HFFc6 (cell line): ENCODE measurements at places on chromosomes 1 and 21. TPM values are rescaled to one million over a fixed set of nuclear protein-coding genes. Genes with fewer than 3 reads are reported as not detected.

- no peak overlapping the region for H3K4me3 ChIP-seq
- no peak overlapping the region for H3K27ac ChIP-seq
- H3K36me3 ChIP-seq, result no peaks in the 10 kb centered on the region
- H3K4me1 ChIP-seq, result no peaks in the 10 kb centered on the region
- H3K27me3 ChIP-seq, result no peaks in the 10 kb centered on the region
- DNase-seq, result no peak
Observed at GRCh38 chr1:48608882-48609281, 136.9 kb upstream of the SPATA6 start.

DNA sequence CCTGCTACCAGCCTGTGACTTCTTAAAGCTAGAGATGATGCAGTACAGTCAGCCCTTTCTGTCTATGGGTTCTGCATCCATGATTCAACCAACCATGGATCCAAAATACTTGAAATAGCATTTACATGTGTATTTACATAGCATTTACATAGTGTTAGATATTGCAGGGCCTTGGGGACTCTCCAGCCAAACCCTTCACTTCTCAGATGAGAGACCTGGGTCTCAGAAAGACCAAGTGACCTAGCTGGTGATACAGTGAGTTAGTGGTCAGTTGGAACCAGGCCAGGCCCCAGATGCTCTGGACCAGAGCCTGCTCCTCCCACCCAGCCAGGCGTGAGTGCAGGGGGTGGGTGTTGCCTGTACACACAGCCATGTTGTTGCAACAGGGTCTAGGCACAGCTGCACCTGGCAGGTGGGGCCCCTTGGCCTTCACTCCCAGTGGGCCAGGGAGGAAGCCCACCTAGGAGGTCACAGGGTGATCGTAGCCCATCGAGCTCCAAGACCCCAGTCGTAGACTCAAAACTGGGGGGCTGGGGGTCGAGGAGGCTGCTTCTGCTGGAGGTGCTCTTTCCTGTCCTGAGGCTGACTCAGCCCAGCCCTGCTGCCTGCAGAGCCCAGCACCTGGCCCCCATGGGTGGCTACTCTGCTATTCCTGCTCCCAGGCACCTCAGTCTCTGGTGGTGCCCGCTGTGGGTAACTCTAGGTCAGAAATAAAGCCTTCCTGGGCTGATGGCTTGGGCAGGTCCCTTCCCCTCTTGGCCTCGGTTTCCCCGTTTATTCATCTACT is 7.7 kb downstream of the TMEM61 start:
- H3K27me3 ChIP-seq, result peaks cover 27% of the 10 kb centered on the region
- H3K36me3 ChIP-seq, result no peaks in the 10 kb centered on the region
- peak; percentile 53 for DNase-seq
- peaks cover 15% of the 10 kb centered on the region for H3K4me1 ChIP-seq

Gene ZBTB8A
- total RNA-seq, result 4.1 to 5.6 TPM (median 5.3 TPM) in 3 replicates

- no peak for DNase-seq
- no peak overlapping the region for H3K4me3 ChIP-seq
- H3K4me1 ChIP-seq, result peaks cover 16% of the 10 kb centered on the region
- no peaks in the 10 kb centered on the region for H3K36me3 ChIP-seq
- no peak overlapping the region for H3K27ac ChIP-seq
- H3K27me3 ChIP-seq, result peaks cover 6% of the 10 kb centered on the region
Observed at GRCh38 chr1:59903141-59903754, 23.3 kb downstream of the CYP2J2 start.

Gene GBP5
- total RNA-seq, result 0.22 TPM in 1 of 3 replicates, not detected in the others

- H3K4me3 ChIP-seq, result peak overlapping the region; percentile 99
- H3K4me1 ChIP-seq, result peaks cover 56% of the 10 kb centered on the region
- H3K27me3 ChIP-seq, result peaks cover 53% of the 10 kb centered on the region
- no peak for DNase-seq
- peak overlapping the region; percentile 94 for H3K27ac ChIP-seq
Observed at GRCh38 chr1:85577419-85578320, 2.9 kb upstream of the CCN1 start.

DNA sequence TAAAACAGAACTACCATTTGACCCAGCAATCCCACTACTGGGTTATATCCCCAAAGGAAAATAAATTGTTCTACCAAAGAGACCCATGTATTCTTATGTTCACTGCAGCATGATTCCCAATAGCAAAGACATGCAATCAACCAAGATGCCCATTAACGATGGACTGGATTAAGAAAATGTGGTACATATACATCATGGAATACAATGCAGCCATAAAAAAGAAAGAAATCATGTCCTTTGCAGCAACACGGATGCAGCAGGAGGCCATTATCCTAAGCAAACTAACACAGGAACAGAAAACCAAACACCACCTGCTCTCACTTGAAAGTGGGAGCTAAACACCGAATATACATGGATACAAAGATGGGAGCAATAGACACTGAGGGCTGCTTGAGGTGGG is 44.2 kb downstream of the SLC35D1 start:
- DNase-seq, result no peak
- peaks cover 37% of the 10 kb centered on the region for H3K36me3 ChIP-seq
- H3K4me3 ChIP-seq, result no peak overlapping the region

DNA sequence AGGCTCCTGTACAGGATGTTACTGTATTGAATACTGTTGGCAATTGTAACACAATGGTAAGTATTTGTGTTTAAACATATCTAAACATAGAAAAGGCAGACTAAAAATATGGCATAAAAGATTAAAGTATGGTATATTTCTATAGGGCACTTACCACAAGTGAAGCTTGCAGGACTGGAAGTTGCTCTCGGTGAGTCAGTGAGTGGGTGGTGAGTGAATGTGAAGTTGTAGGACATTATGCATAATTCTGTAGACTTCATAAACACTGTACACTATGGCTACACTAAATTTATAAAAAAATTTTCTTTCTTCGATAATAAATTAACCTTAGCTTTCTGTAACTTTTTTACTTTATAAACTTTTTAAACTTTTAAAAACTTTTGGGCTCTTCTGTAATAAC is 13.7 kb upstream of the TRIM62 start:
- no peak for DNase-seq
- no peak overlapping the region for H3K27ac ChIP-seq
- H3K4me3 ChIP-seq, result no peak overlapping the region
- H3K36me3 ChIP-seq, result no peaks in the 10 kb centered on the region
- no peaks in the 10 kb centered on the region for H3K4me1 ChIP-seq

Gene GJA5
- 17.6 to 23.2 TPM (median 18.5 TPM) in 3 replicates for total RNA-seq

Gene GFI1
- 0.10 to 0.15 TPM (median 0.13 TPM) in 3 replicates for total RNA-seq

DNA sequence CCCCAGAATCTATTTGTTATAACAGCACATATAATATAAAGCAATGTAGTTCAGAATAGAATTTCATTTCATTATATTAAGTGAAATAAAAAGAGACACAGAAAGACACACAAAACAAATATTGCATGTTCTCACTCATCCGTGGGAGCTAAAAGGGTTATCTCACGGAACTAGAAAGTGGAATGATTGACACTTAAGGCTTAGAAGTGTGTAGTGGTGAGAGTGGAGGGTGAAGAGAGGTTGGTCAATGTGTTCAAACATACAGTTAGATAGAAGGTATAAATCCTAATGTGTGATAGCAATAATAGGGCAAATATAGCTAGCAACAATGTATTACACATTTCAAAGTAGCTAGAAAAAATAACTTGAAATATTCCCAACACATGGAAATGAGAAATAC is 1001.7 kb upstream of the TMPRSS15 start:
- H3K27ac ChIP-seq, result no peak overlapping the region
- H3K27me3 ChIP-seq, result no peaks in the 10 kb centered on the region
- no peaks in the 10 kb centered on the region for H3K4me1 ChIP-seq
- no peak overlapping the region for H3K4me3 ChIP-seq
- DNase-seq, result no peak

DNA sequence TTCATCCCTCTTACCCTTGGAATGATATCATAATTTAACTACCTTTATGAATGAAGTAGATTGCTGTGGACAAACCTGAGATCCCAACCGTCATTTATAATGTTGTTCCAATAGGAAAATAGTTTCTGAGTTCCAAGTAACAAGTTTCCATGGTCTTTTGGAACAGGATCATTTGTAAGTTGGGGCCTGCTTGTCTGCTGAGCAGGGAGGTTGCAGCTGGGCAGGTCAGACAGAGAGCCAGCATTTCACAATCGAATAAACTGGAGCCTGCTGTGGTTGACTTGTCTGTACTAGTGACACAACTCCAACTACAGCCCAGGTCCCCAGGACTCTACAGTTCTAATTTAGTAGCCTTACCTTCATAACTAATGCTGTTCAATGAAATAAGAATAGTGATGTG is 18.6 kb upstream of the RALGPS2 start:
- H3K27me3 ChIP-seq, result no peaks in the 10 kb centered on the region; the same call in 1 of the 2 replicates
- H3K27ac ChIP-seq, result no peak overlapping the region
- peaks cover 27% of the 10 kb centered on the region for H3K4me1 ChIP-seq
- no peaks in the 10 kb centered on the region for H3K36me3 ChIP-seq
- DNase-seq, result no peak
- H3K4me3 ChIP-seq, result no peak overlapping the region

DNA sequence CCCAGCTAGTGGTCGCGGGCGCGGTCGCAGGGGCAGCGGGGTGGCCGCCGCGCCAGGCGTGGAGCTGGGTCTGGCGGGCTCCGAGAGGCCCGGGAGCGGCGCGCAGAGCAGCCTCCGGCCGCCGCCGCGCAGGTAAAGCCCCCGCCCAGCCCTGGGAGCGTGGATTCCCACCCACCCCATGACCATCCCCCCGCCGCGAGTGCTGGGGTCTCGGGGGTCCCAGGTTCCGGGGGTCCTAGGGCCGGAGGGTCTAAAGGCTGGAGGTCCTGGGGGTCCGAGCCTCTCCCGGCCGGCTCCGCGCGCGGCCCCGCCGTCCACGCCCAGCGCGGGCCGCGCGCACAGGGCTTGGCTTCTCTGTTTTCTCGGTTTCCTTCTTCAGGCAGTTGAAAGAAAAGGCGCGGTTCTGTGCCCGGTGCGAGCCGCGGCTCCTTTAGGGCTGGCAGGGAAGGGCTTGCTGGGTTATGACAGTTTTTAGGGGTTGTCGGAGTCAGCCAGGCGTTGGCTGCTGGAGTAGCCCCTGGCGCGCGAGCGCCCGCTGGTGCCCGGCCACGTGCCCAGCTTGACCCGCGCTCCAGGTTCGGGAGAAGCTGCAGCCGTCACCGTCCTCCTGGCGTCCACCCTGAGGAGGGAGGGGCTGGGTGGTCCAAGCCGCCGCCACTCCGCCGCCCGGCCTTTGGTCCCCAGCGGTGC is 359 bp downstream of the LRRC3 start:
- H3K27me3 ChIP-seq, result peaks cover 7% of the 10 kb centered on the region
- H3K27ac ChIP-seq, result no peak overlapping the region
- H3K4me3 ChIP-seq, result no peak overlapping the region
- H3K4me1 ChIP-seq, result no peaks in the 10 kb centered on the region
- peaks cover 5% of the 10 kb centered on the region; the same call in 1 of the 2 replicates for H3K36me3 ChIP-seq

Gene SLC25A33
- total RNA-seq, result 3.8 to 4.9 TPM (median 4.1 TPM) in 3 replicates

GRCh38 chr21:38908537-38908936 is 102.8 kb downstream of the ETS2 start:
- DNase-seq, result no peak
- peaks cover 14% of the 10 kb centered on the region for H3K4me1 ChIP-seq
- no peaks in the 10 kb centered on the region for H3K36me3 ChIP-seq
- H3K27ac ChIP-seq, result no peak overlapping the region

GRCh38 chr1:243842161-243842560 is 7.9 kb downstream of the AKT3 start:
- peaks cover 1% of the 10 kb centered on the region; the same call in 1 of the 2 replicates for H3K27me3 ChIP-seq
- peaks cover 19% of the 10 kb centered on the region for H3K36me3 ChIP-seq
- peak overlapping the region; percentile 86 for H3K4me3 ChIP-seq
- H3K4me1 ChIP-seq, result peaks cover 60% of the 10 kb centered on the region
- H3K27ac ChIP-seq, result peak overlapping the region; percentile 82

GRCh38 chr1:236768601-236769000 is 26.5 kb upstream of the MTR start:
- H3K27ac ChIP-seq, result no peak overlapping the region
- H3K27me3 ChIP-seq, result peaks cover 8% of the 10 kb centered on the region
- no peaks in the 10 kb centered on the region for H3K36me3 ChIP-seq
- H3K4me3 ChIP-seq, result no peak overlapping the region
- no peak for DNase-seq
- no peaks in the 10 kb centered on the region for H3K4me1 ChIP-seq

- H3K4me1 ChIP-seq, result peaks cover 8% of the 10 kb centered on the region; the same call in 1 of the 2 replicates
- DNase-seq, result peak; percentile 23
- H3K27ac ChIP-seq, result no peak overlapping the region
- no peak overlapping the region for H3K4me3 ChIP-seq
Observed at GRCh38 chr21:44752671-44753235, 41.4 kb upstream of the TSPEAR start.

GRCh38 chr1:95002540-95003432 is 70.0 kb downstream of the ALG14 start:
- H3K27ac ChIP-seq, result peak overlapping the region; percentile 78
- peaks cover 34% of the 10 kb centered on the region for H3K4me1 ChIP-seq
- H3K36me3 ChIP-seq, result no peaks in the 10 kb centered on the region

Gene BRINP2
- not detected in 3 replicates for total RNA-seq

Gene PTPRC
- 0.27 to 0.86 TPM (median 0.41 TPM) in 3 replicates for total RNA-seq

Gene SLC1A7
- 0.09 TPM in 1 of 3 replicates, not detected in the others for total RNA-seq

- no peaks in the 10 kb centered on the region; the same call in 1 of the 2 replicates for H3K27me3 ChIP-seq
- H3K4me3 ChIP-seq, result no peak overlapping the region
- H3K4me1 ChIP-seq, result no peaks in the 10 kb centered on the region
- H3K36me3 ChIP-seq, result peaks cover 15% of the 10 kb centered on the region; the same call in 1 of the 2 replicates
- DNase-seq, result no peak
- no peak overlapping the region for H3K27ac ChIP-seq
Observed at GRCh38 chr1:26459573-26460031, 12.6 kb upstream of the HMGN2 start.

GRCh38 chr1:235818632-235819136 is 48.0 kb downstream of the LYST start:
- H3K27me3 ChIP-seq, result no peaks in the 10 kb centered on the region; the same call in 1 of the 2 replicates
- peaks cover 35% of the 10 kb centered on the region for H3K4me1 ChIP-seq
- H3K27ac ChIP-seq, result no peak overlapping the region
- no peak for DNase-seq

- no peak overlapping the region for H3K27ac ChIP-seq
- H3K36me3 ChIP-seq, result no peaks in the 10 kb centered on the region
- no peak for DNase-seq
- no peaks in the 10 kb centered on the region for H3K4me1 ChIP-seq
Observed at GRCh38 chr1:223479718-223480425, 86.7 kb downstream of the CCDC185 start.

DNA sequence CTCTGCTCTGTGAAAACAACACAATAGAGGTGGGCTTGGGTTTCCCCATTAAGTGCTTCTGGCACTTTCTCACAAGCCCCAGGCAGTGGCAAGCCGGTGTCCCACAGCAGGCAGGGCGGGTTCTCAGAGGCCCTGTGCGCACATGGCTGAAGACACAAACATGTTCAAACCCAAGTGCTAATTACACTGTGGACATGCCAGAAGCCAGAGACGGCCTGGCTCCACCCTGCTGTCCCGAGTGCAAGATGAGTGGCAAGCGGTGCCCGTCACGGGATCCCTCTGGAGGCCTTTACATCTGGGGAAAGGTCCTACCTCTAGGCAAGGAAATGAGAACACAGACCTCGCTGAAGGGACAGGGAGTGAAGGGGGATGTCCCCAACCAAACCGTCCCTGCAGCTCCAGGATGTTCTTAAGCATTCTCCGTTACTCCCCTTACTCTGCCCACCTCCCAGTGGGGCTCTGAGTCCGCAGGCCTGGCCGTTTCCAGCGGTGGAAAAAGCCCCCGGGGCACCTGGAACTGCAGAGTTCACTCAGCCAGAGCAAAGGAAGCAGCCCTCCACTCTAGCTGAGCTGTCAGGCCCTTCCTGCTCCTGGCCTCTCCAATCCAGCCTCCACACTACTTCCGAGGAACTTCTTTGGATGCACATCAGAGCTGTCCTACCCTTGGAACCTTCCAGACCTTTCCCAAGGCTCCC is 57.4 kb downstream of the SLC66A1 start:
- peak overlapping the region; percentile 47; the same call in 1 of the 2 replicates for H3K27ac ChIP-seq
- no peak for DNase-seq
- H3K36me3 ChIP-seq, result peaks cover 8% of the 10 kb centered on the region
- no peak overlapping the region for H3K4me3 ChIP-seq

GRCh38 chr1:8560611-8561544 is 243.0 kb downstream of the SLC45A1 start:
- H3K36me3 ChIP-seq, result no peaks in the 10 kb centered on the region
- DNase-seq, result peak; percentile 41
- H3K4me1 ChIP-seq, result peaks cover 27% of the 10 kb centered on the region
- H3K27ac ChIP-seq, result no peak overlapping the region

Gene SPRR2B
- not detected in 3 replicates for total RNA-seq
